ENCODE measurements at places on chromosomes 1 and 21. TPM values are rescaled to one million over a fixed set of nuclear protein-coding genes. Genes with fewer than 3 reads are reported as not detected.

DNA sequence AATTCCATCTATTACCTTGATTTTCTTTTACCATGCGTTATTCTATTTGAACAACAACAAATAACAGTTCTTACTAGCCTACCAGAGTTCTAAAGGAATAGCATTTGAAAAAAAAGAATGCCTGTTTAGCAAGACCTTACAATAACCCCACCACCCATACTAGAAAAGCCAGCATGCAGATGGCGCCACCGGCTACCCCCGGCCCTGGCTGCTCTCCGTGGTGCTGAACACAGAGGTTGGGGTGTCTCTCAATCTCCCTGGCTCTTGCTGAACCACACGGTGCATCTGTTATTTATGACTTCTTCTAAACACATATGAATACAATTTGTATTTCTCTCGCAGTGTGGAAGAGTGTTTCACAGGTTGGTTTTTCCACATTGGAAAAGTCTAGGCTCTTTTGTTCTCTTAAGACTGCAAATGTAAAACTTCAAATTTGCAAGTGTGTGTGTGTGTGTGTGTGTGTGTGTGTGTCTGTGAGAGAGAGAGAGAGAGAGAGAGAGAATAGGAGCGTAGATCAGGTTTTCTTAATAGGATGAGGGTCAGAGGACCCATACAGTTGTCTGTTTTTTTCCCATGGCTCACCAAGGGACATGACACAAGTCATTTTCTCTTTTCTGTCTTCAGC, 13.6 kb downstream of the GRIK3 start:
- H3K27ac ChIP-seq: no peak overlapping the region
- DNase-seq: peak; percentile 67
- no peak overlapping the region for H3K4me3 ChIP-seq
- no peaks in the 10 kb centered on the region for H3K4me1 ChIP-seq
- H3K36me3 ChIP-seq: no peaks in the 10 kb centered on the region

DNA sequence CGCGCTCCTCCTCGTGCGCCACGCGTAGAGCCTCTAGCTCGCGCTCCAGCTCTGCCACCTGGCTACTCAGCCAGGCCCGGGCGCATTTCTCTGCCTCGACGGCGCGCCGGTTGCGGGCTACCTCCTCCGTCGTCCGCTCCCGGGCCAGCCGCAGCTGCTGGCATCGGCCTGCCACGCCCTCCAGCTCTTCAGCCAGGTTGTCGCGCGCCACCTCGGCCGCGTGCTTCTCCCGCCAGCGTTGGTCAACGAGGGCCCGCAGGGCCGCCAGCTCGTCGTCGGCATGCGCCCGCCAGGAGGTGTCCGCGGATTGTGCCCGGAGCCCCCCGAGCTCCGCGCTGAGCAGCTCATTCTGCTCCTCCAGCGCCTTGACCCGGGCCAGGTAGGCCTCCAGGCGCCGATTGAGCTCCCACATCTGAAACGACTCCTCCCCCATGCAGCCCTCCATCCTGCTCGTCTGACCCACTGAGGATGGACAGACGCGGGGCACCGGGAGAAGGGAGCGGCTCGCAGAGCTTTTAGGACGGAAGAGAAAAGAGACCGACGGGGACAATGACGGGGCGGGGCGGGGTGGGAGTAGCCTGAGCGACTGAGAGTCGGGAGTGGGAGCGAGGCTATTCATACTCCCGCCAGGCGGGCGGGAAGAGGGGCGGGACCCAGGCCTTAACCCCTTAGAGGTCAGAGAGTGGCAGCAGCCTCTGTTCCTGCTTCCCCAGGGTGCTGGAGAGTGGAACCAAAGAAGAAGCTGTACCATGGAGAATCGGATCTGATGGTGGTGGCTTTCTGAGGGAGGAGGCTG, at the start of gene NES:
TSS of gene NES (minus strand) at position 588 of the 796 bp plus-strand sequence. CDS start at position 445, 143 bp downstream.
- H3K27ac ChIP-seq: peak within 1 kb of the TSS; percentile 53
- H3K4me1 ChIP-seq: peaks cover 22% of the 10 kb centered on the region
- peaks cover 9% of the 10 kb centered on the region for H3K27me3 ChIP-seq
- peak; percentile 92 for DNase-seq

The KRTAP11-1 gene
- total RNA-seq: not detected

The FCRL2 gene
- total RNA-seq: not detected

GRCh38 chr1:228833911-228834688, 98.8 kb downstream of the RHOU start:
- H3K27ac ChIP-seq: no peak overlapping the region
- no peak for DNase-seq
- no peaks in the 10 kb centered on the region for H3K36me3 ChIP-seq

- H3K27ac ChIP-seq: no peak overlapping the region
- peak; percentile 30 for DNase-seq
- no peaks in the 10 kb centered on the region for H3K4me1 ChIP-seq
Observed at GRCh38 chr1:181910905-181911304, 150.6 kb downstream of the ZNF648 start.

DNA sequence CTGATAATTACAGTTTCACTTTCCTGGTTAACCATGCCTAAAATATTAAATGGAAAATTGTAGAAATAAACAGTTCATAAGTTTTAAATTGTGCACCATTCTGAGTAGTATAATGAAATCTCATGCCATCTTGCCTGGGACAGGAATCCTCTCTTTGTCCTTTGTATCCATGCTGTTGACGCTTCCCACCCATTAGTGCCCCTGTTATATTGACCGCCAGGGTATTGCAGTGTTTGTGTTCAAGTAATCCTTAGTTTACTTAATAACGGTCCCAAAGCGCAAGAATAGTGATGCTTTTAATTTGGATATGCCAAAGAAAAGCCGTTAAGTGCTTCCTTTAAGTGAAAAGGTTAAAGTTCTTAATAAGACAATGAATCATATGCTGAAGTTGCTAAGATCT, 41.7 kb downstream of the RPRD2 start:
- no peaks in the 10 kb centered on the region for H3K27me3 ChIP-seq
- H3K4me3 ChIP-seq: no peak overlapping the region
- H3K4me1 ChIP-seq: no peaks in the 10 kb centered on the region

DNA sequence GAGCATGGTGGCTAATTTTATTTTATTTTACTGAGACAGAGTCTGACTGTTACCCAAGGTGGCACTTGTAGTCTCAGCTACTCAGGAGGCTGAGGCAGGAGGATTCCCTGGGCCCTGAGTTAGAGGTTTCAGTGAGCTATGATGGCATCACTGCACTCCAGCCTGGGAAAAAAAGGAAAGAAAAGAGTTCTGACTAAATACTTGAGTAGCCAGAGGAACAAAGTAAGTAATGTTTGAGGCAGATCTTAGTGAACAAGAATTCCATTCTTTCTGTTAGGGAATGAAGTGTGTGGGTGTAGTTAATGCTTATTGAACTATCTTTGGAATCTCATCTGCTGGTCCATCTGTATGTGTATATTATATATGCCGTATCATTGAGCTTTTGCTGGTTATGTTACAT, 13.1 kb upstream of the EVI5 start:
- no peaks in the 10 kb centered on the region for H3K27me3 ChIP-seq
- H3K4me1 ChIP-seq: peaks cover 2% of the 10 kb centered on the region
- no peak overlapping the region for H3K4me3 ChIP-seq
- no peak overlapping the region for H3K27ac ChIP-seq

The RGS13 gene
- not detected for total RNA-seq

- no peaks in the 10 kb centered on the region for H3K36me3 ChIP-seq
- no peak overlapping the region for H3K27ac ChIP-seq
- no peaks in the 10 kb centered on the region for H3K4me1 ChIP-seq
- H3K4me3 ChIP-seq: no peak overlapping the region
- no peak for DNase-seq
Observed at GRCh38 chr1:228033376-228033775, 26.6 kb downstream of the WNT3A start.

DNA sequence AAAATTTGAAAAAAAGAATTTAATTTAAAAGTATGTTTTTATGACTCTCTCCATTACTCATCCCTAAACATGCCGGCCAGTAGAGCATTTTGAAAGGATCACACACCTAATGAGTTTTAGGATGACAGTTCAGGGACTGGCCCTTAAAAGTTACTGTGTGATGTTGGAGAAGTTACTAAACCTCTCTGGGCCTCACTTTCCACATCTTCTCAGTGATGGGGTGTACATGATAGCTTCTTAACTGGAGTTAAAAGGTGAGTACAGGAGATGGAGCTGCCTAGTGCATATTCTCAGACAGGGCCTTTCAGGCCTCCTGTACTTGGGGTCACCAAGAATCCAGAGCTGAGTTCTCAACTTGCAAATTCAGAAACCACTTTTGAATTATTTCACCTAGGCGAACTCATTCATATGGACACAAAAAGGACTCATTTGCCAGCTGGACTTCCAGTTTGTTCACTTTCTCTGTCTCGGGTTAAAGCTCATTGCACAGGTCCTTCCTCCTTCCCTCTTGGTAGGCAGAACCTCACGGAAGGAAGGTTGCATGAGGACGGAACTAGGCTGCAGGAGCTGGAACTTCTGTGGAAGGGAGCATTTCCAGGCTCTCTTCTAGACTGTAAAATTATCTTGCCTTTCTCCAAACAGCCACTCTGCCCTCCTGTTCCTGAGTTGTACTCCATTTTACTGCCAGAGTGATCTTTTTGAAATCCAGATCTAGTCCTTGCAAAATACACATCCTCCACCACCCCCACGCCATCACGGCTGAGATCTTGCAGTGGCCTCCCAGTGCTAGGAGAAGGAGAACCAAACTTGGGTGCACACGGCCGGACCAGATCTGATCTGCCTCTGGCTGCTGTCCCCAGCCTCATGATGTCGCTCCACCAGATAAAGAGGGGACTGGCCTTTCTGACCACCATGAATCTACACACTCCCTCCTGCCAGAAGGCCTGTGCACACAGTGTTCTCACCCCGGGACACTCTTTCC, 4.3 kb upstream of the SLC30A1 start:
- no peak overlapping the region for H3K4me3 ChIP-seq
- H3K36me3 ChIP-seq: no peaks in the 10 kb centered on the region
- no peaks in the 10 kb centered on the region for H3K27me3 ChIP-seq
- H3K4me1 ChIP-seq: peaks cover 18% of the 10 kb centered on the region
- H3K27ac ChIP-seq: no peak overlapping the region

The CFAP107 gene
- not detected for total RNA-seq

GRCh38 chr1:200406161-200406797, 3.6 kb downstream of the ZNF281 start:
- H3K4me1 ChIP-seq: peaks cover 17% of the 10 kb centered on the region
- H3K27me3 ChIP-seq: no peaks in the 10 kb centered on the region
- H3K36me3 ChIP-seq: peaks cover 52% of the 10 kb centered on the region
- no peak for DNase-seq
- H3K27ac ChIP-seq: no peak overlapping the region

DNA sequence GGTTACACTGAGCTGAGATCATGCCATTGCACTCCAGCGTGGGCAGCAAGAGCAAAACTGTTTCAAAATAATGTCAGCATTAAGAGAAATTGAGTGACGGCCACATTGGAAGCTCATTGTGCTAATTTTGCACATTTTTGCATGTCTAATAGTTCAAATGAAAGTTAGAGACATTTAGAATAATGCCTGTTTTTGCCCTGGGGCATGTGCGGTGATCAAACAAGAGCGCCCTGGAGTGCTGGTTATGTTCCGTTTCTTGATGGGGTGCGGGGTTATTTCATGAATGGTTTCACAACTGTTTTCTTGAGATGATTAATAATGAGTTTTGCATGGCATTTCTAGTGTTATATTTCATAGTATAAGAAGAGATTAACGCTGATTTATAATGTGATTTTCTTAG, 13.1 kb downstream of the OR2T11 start:
- H3K27ac ChIP-seq: no peak overlapping the region
- H3K27me3 ChIP-seq: no peaks in the 10 kb centered on the region
- H3K36me3 ChIP-seq: no peaks in the 10 kb centered on the region
- no peak overlapping the region for H3K4me3 ChIP-seq
- H3K4me1 ChIP-seq: no peaks in the 10 kb centered on the region

GRCh38 chr1:225987491-225988316, 11.4 kb downstream of the SDE2 start:
- no peaks in the 10 kb centered on the region for H3K4me1 ChIP-seq
- peak; percentile 71 for DNase-seq
- no peaks in the 10 kb centered on the region for H3K27me3 ChIP-seq
- H3K27ac ChIP-seq: no peak overlapping the region
- no peak overlapping the region for H3K4me3 ChIP-seq

GRCh38 chr1:25809929-25810328, 9.8 kb upstream of the MTFR1L start:
- no peak for DNase-seq
- no peak overlapping the region for H3K27ac ChIP-seq
- H3K27me3 ChIP-seq: no peaks in the 10 kb centered on the region
- no peaks in the 10 kb centered on the region for H3K36me3 ChIP-seq
- peaks cover 2% of the 10 kb centered on the region for H3K4me1 ChIP-seq

The MEGF6 gene
- total RNA-seq: 0.40 TPM

DNA sequence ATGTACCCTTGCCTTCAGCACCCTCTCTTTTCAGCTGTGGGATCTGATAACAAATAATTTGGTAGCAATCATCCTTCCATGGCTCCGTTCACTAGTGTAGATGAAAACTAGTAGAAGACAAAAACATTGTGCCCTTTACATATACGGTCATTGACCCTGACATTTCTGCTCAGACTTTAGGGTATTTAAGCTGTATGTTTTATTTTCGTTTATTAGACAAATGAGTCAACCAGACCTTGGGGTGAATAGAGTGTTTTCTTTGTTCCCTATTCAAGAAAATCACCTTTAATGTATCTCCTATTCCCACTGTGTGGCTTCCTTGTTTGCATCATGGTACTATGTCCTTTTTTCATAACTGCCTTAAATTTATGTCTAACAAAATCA, 187.3 kb downstream of the VAV3 start:
- no peaks in the 10 kb centered on the region for H3K36me3 ChIP-seq

GRCh38 chr1:25167269-25168192, 64.8 kb downstream of the SYF2 start:
- H3K4me1 ChIP-seq: no peaks in the 10 kb centered on the region
- no peak overlapping the region for H3K4me3 ChIP-seq
- peaks cover 15% of the 10 kb centered on the region for H3K27me3 ChIP-seq
- H3K36me3 ChIP-seq: no peaks in the 10 kb centered on the region
- H3K27ac ChIP-seq: no peak overlapping the region

- H3K27me3 ChIP-seq: no peaks in the 10 kb centered on the region
- H3K4me3 ChIP-seq: no peak overlapping the region
- no peaks in the 10 kb centered on the region for H3K36me3 ChIP-seq
- no peak for DNase-seq
- H3K27ac ChIP-seq: no peak overlapping the region
Observed at GRCh38 chr21:29403301-29403700, 104.6 kb downstream of the BACH1 start.

GRCh38 chr1:245383396-245384330, 228.9 kb downstream of the KIF26B start:
- no peak for DNase-seq
- peaks cover 51% of the 10 kb centered on the region for H3K27me3 ChIP-seq
- no peaks in the 10 kb centered on the region for H3K36me3 ChIP-seq
- H3K4me1 ChIP-seq: no peaks in the 10 kb centered on the region

The BTG3 gene
- 27.3 TPM for total RNA-seq

Measured in K562 (cell line).